ENCODE measurements at places on chromosomes 2 and 18. TPM values are rescaled to one million over a fixed set of nuclear protein-coding genes. Genes with fewer than 3 reads are reported as not detected.

- H3K36me3 ChIP-seq = peaks cover 14% of the 10 kb centered on the region
- peaks cover 16% of the 10 kb centered on the region for H3K4me1 ChIP-seq
- H3K27me3 ChIP-seq = no peaks in the 10 kb centered on the region
- peak; percentile 84 for DNase-seq
These were observed 18.0 kb downstream of the SFXN5 start for GRCh38 chr2:73053316-73054114.

GRCh38 chr18:34985963-34986362 lies 55.2 kb upstream of the MAPRE2 start:
- H3K4me1 ChIP-seq = peaks cover 3% of the 10 kb centered on the region
- H3K27ac ChIP-seq = no peak overlapping the region
- peaks cover 6% of the 10 kb centered on the region for H3K27me3 ChIP-seq
- H3K36me3 ChIP-seq = no peaks in the 10 kb centered on the region
- H3K4me3 ChIP-seq = no peak overlapping the region
- no peak for DNase-seq

- DNase-seq = peak; percentile 60
- no peaks in the 10 kb centered on the region for H3K36me3 ChIP-seq
- H3K4me1 ChIP-seq = peaks cover 38% of the 10 kb centered on the region
- H3K27me3 ChIP-seq = no peaks in the 10 kb centered on the region
- no peak overlapping the region for H3K4me3 ChIP-seq
- peak overlapping the region; percentile 81 for H3K27ac ChIP-seq
These were observed 34.0 kb upstream of the IL37 start for GRCh38 chr2:112876971-112877361.

DNA sequence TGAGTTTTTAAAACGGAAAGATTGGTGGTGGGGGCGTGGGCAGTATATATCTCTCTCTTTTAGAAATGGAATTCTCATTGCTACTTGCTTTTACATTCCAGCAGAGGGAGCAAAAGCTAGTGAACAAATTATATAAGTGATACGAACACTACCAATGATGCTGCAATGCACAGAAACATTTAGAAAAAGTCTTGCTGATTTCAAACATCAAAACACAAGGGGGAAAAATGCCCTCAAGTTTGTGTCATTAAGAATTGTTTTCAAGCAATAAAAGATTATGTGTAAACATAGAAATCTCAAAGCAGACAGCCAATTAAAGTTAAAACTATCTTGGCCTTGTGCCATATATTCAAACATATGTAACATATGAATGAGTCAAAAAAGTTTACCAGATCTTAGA lies 296.3 kb upstream of the KCNJ3 start:
- no peaks in the 10 kb centered on the region for H3K4me1 ChIP-seq
- no peak overlapping the region for H3K4me3 ChIP-seq
- no peak overlapping the region for H3K27ac ChIP-seq
- H3K36me3 ChIP-seq = no peaks in the 10 kb centered on the region
- no peaks in the 10 kb centered on the region for H3K27me3 ChIP-seq

GRCh38 chr18:76405681-76406356 lies 89.2 kb downstream of the ZNF516 start:
- no peaks in the 10 kb centered on the region for H3K4me1 ChIP-seq
- peak; percentile 92 for DNase-seq
- peaks cover 3% of the 10 kb centered on the region for H3K36me3 ChIP-seq
- H3K27me3 ChIP-seq = no peaks in the 10 kb centered on the region
- no peak overlapping the region for H3K4me3 ChIP-seq

- H3K4me1 ChIP-seq = no peaks in the 10 kb centered on the region
- no peaks in the 10 kb centered on the region for H3K36me3 ChIP-seq
- no peak for DNase-seq
- no peak overlapping the region for H3K4me3 ChIP-seq
These were observed 434.8 kb upstream of the SLC8A1 start for GRCh38 chr2:40886655-40887054.

DNA sequence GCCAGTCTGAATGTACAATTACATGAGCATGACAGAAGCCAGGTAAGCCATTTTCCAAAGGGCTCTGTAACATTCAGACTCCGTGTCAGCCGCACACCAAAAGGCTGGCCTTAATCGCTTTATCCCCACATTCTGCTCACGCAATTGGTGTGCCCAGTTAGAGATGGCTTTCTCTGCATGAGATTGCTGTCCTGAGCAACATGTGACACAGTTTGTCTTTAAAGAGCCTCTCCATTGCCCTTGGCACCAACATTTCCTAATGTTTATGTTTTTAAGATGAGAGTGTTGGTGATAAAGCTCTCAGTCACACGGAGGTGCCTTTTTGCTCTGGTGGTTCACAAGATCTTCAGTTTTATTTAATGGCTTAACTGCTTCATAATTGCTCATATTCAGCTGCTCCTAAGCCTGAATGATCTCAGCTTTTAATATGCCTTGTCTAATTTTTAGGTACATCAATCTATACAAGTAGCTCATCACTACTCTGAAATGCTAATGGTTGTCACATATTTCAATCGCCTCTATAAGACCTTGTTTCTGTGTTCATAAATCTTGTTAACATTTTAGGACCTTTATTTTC lies 164.8 kb upstream of the ACVR2A start:
- H3K36me3 ChIP-seq = no peaks in the 10 kb centered on the region
- no peak overlapping the region for H3K4me3 ChIP-seq
- DNase-seq = no peak
- no peaks in the 10 kb centered on the region for H3K27me3 ChIP-seq
- no peaks in the 10 kb centered on the region for H3K4me1 ChIP-seq

The ARHGEF4 gene
- 3.6 TPM for total RNA-seq

The ANXA4 gene
- 38.4 TPM for total RNA-seq

The ALPP gene
- total RNA-seq = not detected

All from osteoblast (primary cell).